Epithelial cell of prostate (primary cell): ENCODE measurements at places on chromosomes 16 and 17.

DNA sequence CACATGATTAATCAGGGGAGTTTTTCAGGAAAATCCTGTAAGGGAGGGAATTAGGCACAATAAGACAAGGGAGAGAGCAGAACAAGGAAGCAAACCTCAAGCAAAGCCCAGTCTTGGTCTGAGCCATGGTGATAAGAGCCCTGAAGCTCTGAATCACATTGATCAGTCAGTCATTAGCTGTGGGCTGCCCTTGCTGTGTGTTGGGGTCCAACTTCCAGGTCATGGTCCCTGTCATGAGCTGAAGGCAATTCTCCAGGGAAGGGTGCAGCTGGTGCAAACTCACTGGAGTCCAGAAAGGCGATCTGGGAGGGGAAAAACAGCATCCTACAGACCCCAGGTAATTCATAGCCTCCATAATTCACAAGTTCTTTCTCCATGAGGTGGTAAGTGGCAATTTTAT lies 89.9 kb downstream of the CYLD start:
- no peak for DNase-seq

DNA sequence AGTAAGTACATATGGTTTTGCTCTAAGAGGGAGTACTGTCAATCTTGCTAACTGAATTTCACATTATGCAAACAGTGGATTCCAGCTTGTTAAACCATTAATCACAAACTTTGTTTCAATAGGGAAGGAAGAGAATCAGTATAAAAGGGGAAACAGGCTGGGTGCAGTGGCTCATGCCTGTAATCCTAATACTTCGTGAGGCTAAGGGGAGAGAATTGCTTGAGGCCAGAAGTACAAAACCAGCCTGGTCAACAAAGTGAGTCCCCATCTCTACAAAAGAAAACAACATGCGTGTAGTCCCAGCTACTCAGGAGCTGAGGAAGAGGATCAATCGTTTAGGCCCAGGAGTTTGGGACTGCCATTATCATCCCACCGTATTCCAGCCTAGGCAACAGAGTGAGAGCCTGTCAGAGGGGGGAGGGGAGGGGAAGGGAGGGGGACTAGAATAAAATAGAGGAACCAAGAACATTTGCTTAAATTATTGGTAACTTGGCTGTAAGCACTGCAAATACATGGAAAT lies 65.7 kb downstream of the FBXL20 start:
- no peak for DNase-seq

- no peak for DNase-seq
Measured at GRCh38 chr17:35191001-35191695, 3.0 kb downstream of the SLC35G3 start.

- no peak for DNase-seq
Measured at GRCh38 chr16:67000384-67001351, 12.3 kb downstream of the CES4A start.

GRCh38 chr16:23131931-23132621 lies 17.2 kb downstream of the USP31 start:
- DNase-seq, result no peak

DNA sequence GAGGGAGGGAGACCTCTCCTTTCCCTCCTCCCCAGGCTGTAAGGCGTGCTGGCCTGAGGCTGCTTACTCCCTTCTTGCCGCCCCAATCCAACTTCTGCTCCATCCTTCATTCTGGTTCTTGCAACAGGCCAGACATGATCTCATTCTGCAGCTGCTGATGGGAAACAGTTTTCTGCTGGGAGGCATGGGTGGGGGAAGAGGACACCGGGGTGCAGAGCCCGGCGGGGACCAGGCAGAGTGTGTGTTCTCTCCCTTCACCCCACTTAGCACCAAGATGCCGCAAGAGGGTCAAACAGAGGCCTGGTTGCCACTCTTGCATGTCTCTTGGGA lies 1.4 kb downstream of the SARM1 start:
- DNase-seq, result no peak

DNA sequence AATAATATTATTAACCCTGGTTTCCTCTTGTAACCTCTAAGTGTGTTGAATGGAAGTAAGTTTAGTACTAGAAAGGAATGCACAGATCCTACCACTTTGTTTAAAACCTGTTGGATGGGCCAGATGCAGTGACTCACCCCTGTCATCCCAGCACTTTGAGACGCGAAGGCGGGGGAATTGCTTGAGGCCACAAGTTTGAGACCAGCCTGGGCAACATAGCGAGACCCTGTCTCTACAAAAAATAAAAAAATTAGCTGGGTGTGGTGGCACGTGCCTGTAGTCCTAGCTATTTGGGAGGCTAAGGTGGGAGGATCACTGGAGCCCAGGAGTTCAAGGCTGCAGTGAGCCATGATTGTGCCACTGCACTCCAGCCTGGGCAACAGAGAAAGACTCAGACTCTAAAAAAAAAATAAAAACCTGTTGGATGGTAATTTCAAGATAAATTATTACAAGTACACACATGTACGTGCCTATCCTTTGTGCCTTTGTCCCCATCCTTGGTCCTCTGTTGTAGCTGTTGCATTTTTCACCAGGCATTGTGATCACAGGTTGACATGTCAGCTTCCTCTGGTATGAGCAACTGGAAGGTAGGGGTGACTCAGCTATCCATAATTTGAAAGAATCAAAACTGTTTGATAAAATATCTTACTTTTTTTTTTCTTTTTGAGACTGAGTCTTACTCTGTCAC lies 30.7 kb upstream of the METTL9 start:
- DNase-seq, result no peak

- DNase-seq, result no peak
Measured at GRCh38 chr17:76196675-76197074, 43.6 kb downstream of the RNF157 start.

DNA sequence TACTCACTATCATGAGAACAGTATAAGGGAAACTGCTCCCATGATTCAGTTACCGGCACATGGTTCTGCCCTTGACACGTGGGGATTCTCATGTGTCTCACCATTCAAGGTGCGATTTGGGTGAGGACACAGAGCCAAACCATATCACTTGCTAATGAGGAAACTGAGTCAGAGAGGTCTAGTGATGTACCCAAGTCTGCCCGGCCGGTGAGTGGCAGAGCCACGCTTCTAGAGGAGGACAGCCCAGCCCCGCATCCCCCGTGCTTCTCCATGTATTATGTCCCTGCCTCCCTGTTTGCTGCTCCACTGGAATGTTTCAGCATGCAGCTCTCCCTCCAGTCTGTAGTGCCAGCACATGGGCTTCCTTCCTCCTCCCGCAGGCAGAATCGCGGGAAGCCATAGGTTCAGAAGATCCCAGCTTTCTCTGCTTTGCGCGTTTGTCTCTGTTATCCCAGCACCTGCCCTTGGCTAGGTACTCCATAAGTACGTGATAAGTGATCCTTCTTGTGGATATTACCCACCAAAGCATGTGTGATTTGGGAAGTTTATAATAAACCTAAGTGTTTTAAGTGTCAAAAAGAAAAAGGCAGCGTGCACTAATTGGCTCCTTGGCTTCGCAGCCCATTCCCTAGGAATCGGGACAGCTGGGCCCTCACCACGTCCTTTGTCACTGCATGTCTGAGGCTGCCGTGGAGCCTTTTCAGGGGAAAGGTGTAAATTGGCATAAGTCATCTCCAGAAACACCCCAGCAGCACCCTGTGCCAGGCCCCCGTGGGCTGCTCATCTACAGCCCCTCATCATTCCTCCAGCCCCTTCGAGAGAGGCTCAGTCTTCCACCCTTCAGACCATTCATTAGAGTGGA lies 103.8 kb downstream of the CLEC16A start:
- no peak for DNase-seq

DNA sequence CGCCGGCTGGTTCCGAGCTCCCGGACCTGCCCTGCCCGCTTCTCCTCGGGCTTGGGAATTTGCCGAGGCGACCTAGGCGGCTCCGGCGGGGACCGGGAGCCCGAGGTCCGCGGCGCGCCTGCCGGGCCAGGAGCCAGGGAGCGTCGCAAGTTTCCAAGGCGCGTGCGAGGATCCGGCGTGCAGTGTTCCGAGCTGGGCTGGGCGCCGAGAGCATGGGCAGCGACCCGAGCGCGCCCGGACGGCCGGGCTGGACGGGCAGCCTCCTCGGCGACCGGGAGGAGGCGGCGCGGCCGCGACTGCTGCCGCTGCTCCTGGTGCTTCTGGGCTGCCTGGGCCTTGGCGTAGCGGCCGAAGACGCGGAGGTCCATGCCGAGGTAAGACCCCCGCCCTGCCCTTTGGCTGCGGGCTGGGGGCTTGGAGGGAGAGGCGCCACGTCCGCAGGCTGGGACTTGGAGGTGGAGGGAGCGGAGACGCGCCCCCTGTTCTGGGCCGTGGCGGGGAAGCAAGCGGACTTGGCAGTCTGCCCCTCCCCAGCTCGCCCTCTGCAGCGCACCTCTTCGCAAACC lies 668 bp downstream of the MMP15 start:
- no peak for DNase-seq

DNA sequence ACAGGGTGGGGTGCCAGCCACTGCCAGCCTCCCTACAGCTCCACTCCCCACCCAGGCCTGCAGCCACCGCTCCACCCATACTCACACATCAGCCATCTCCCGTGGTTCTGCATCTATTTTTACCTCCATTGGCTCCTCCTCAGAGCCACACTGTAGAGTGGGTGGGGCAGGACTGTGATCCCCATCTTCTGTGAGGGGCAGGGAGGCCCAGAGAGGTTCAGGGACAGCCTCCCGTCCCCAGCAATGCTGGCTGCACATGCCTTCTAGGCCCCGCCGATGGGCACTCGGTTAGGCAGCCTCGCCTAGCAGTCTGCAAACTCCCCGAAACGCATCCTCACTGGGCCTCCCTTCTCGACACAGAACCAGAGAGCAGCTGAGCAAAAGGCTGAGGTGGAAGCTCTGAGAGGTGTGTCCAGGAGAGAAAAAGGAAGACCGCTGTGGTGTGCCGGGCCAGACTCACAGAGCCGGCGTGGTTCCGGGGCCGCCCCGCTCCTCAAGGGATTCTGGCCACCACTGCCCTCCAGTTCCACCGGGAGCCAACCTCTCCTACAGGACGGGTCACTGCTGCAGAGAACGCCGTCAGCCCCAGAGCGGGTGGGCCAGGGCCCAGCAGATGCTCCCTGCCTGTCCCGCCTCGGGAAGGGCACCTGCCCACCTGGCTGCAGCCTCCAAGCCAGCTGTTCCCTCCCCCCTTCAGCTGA lies 71.9 kb downstream of the ABR start:
- no peak for DNase-seq

- no peak for DNase-seq
Measured at GRCh38 chr17:54277868-54278267, 455.1 kb downstream of the KIF2B start.

- DNase-seq, result no peak
Measured at GRCh38 chr17:53191878-53192277, 630.8 kb upstream of the KIF2B start.
